Left ventricle myocardium superior (tissue), 1 donor: ENCODE measurements at places on chromosomes 13 and 19.

DNA sequence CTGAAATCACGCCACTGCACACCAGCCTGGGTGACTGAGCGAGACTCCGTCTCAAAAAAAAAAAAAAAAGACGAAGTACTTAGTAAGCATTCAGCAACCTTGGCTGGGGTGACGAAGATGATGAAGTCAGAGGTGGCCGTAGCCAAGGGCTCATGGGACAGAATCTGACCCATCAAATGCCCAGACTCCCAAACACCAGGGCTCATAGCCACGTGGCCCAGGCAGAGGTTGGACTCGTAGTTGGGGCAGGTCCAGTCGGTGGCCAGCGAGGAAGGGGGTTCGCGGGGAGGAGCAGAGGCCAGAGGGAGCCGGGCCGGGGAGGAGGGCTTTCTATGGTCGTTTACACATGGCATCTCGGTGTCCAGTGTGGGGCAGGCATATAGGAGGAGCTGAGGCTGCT lies 52.1 kb upstream of the EHD2 start:
- DNase-seq = no peak

- DNase-seq = peak; percentile 74
Measured at GRCh38 chr19:53868091-53868891, 608 bp downstream of the MYADM start.

- no peak for DNase-seq
Measured at GRCh38 chr13:88248393-88248792, 577.2 kb downstream of the SLITRK5 start.

- no peak for DNase-seq
Measured at GRCh38 chr19:41324231-41324702, 14.3 kb downstream of the CCDC97 start.

DNA sequence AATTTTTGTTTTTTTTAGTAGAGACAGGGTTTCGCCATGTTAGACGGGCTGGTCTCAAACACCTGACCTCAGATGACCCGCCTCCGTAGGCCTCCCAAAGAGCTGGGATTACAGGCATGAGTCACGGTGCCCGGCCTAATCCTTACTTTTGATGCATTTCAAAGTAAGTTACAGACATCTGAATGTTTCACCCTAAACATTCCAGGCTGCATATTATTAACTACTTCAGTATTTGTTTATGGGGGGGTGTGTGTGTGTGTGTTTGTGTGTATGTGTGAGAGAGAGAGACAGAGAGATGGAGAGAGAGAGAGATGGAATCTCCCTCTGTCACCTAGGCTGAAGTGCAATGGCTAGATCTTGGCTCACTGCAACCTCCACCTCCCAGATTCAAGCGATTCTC lies 13.1 kb downstream of the SULT2B1 start:
- no peak for DNase-seq

DNA sequence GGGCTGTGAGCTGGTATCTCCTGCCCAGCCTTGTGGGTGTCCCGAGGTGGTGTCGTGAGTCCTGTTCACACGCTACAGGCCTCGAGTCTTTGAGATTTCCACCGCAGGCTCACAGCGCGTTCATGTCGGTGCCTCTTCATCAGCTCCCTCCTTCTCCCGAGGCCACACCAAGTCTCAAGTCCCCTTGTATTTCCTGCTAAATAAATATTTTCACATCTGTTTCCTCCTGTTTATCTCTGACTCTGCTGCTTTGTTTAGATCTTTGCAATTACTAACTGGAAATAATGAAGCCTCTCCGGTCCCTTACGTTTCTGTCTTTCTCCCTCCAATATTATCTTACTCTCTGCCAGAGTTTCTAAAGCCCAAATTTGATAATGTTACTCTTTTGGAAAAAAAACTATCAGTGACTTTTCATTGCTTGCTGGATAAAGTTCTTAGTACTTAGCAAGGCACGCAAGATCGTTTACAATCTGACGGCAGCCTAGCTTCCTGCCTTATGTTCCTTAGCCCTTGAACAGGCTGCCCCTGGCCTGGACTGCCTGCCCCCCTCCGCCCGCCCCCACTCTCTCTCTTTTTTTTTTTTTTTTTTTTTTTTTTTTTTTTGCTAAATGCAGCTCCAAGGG lies 130.5 kb upstream of the RNF113B start:
- DNase-seq = no peak

- DNase-seq = peak; percentile 20
Measured at GRCh38 chr19:38674388-38675171, 27.1 kb downstream of the ACTN4 start.

GRCh38 chr13:97030705-97031452 lies 36.6 kb upstream of the OXGR1 start:
- DNase-seq = no peak

DNA sequence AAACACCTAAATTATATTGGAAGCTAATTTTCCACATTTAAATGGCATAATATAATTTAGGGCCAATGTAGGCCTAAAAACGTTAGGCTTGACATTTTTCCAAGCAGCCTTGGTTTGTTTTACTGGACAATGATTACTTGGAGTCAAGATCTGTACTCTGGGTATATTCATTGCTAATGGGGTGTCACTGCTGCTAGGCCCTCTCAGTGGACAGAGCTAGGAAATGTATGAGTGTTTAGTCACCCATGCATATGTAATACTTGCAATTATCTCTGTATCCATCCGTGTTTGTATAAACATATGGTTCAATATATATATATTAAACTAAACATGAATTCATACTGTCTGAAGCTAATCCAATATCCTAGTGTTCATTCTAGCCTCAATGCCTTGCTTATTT lies 598.1 kb downstream of the DCT start:
- no peak for DNase-seq

GRCh38 chr13:112710855-112711527 lies 21.2 kb downstream of the ATP11A start:
- peak; percentile 68 for DNase-seq

DNA sequence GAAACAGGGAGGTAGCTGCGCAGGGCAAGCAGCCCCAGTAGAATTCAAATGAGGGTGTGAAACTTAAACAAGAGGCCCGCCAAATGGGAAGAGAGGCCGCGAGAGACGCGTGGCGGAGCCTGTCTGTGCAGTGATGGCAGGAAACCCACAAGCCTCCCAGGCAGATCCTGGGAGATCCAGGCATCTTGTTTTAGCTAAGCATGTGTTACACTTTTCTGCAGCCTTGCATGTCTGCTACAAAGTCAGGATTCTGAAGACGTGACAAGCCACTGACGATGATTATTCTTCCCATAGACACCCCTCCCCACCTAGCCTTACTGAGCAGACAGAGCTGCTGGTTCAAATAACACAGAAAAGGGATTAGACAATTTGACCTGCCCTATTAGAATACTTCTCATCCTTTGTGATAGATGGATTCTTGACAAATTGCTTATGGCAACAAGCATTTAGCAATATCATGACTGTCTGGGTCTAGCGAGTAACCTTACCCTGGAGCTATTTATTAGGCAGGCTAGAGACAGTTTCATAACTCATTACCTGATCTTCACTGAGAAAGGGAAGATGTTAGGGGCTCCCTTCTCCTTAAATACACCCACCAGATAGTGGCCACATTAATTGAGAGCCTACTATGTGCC lies 185.2 kb upstream of the IRS2 start:
- peak; percentile 66 for DNase-seq

- DNase-seq = no peak
Measured at GRCh38 chr19:42121036-42121621, 11.1 kb downstream of the POU2F2 start.

DNA sequence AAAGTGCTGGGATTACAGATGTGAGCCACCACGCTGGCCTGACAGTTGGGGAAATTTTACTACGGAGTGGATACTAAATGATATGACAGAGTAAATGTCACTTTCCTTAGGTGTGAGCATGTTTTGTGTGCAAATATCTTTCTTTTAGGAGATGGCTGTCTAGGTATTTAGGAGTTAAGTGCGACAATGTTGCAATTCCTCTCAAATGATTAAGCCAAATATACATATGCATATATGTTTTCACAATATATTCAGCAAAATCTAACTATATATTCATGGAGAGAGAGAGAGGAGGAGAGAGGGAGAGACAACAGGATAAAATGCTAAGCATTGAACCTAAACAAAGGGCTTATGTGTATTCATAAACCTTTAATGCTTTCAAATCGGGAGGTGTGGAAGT lies 5.4 kb upstream of the SERTAD3 start:
- no peak for DNase-seq

GRCh38 chr13:55528434-55528833 lies 1612.3 kb upstream of the PRR20A start:
- no peak for DNase-seq

DNA sequence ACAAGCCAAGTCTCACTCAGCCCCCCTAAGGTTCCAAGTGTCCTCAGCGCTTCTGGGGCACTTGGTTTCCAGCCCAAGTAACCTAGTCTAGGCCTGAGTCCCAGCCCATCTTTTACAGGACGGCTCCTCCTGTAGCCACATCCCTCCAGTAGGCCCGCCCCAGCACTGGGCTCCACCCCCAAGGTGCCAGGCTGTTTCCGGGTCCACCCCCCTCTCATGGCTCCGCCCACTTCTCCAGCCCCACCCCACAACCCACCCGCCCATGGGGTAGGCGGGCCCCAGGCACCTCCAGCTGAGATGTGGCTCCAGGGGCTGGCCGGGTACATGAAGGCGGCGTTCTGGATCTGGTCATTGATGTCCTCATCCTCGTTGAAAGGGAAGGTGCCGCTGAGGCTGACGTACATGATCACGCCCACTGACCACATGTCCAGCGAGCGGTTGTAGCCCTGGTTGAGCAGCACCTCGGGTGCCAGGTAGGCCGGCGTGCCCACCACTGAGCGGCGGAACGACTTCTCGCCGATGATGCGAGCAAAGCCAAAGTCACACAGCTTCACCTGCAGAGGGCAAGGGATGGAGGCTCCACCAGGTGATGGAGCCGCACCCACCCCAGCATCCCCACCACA lies 17.2 kb upstream of the DACT3 start:
- no peak for DNase-seq

DNA sequence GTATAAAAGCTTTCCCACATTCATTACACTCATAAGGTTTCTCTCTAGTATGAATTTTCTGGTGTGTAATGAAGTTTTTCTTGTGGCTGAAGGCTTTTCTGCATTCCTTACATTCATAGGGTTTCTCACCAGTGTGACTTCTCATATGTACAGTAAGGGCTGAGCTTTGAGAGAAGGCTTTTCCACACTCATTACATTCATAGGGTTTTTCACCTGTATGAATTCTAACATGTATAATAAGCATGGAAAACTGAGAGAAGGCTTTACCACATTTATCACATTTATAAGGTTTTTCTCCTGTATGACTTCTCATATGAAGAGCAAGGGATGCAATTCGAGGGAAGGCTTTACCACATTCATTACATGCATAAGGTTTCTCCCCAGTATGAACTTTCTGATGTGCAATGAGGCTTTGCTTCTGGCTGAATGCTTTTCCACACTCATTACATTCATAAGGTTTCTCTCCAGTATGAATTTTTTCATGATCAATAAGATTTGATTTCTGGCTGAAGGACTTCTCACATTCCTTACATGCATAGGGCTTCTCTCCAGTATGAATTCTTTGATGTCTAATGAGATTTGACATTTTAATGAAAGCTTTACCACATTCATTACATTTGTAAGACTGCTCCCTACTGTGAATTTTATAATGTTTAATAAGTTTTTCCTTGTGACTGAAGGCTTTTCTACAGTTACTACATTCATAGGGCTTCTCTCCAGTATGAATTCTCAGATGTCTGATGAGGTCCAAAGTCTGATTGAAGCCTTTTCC lies 42.6 kb downstream of the ZNF527 start:
- DNase-seq = no peak

DNA sequence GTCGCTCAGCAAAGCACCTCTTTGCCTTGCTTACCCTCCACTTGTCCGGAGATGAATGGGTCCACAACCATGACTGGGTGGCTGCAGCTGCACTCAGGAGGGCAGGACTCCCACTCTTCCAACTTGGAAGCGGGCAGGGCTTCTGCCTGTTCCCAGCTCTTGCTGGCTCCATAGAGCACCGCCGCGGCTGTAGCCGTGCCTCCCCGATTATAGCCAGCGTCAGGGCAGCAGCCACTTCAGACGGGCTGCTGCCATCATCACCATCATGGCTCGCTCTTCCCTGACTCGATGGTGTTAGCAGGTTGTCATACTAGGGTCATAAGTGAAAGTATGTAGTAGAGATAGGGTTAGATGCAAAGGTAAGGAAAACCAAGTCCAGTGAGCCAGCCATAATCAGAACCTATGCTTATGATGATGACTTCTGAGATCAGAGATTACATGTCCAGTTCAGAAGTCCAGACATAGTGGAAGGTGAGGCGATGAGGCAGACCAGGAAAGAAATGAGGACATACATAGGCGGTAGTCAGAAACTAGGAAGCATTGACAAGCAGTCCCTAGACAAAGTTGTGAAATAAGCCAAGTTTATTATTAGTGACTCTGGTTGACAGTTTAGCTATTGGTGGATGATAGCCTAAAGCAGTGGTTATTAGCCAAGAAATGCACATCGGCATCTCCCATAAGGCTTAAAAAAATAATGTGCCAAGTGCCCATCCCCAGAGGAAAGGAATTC lies 4.4 kb upstream of the INTS6 start:
- no peak for DNase-seq

GRCh38 chr13:75660694-75661093 lies 24.6 kb downstream of the LMO7 start:
- no peak for DNase-seq

DNA sequence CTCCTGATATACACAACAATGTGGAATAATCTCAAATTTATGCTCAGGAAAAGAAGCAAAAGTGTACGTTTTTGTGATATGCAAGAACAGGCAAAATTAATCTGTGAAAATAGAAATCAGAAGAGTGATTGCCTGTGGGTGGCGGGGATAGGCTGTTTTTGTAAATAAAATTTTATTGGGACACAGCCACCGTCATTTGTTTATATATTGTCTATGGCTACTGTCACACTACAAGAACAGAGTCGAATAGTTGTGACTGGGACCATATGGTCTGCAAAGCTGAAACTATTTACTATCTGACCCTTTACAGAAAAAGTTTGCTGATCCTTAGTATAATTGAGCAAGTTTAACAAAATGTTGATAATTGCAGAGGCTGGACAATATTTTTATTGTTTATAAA lies 269.5 kb upstream of the HTR2A start:
- no peak for DNase-seq

DNA sequence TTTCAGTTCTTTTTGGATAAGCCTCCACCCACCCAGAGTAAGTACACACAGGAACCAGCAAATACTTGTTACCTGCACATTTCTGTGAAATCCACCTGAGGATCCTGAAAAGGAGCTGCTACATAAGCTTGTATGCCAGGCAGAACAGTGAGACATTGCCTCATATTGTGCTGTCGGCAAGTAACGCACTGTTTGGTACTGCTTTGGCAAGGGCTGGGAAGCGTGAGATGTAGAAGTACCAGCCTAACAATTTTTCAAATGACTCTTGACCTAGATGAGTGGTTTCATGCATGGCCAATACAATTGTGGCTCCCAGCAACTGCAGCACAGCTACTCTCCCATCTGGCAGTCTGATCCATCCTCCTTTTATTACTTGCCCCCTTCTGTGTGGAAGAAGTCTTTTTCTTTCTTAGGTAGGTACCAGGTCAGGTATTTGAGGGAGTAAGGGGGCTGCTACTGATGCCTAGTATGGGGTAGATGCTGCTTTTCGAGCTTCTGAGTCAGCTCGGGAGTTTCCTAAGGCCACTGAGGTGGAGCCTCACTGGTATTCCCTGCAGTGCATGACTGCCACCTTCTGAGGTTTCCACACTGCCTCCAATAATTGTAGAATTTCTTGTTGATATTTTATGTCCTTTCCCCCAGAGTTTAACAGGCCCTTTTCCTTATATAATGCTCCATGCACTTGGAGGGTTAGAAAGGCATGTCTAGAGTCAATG lies 52.2 kb downstream of the ZNF737 start:
- DNase-seq = no peak

GRCh38 chr19:53086949-53087348 lies 16.3 kb downstream of the ZNF160 start:
- peak; percentile 70 for DNase-seq

GRCh38 chr13:54356849-54357248 lies 1328.2 kb downstream of the OLFM4 start:
- DNase-seq = no peak
